ENCODE measurements at places on chromosomes 12 and 14.

DNA sequence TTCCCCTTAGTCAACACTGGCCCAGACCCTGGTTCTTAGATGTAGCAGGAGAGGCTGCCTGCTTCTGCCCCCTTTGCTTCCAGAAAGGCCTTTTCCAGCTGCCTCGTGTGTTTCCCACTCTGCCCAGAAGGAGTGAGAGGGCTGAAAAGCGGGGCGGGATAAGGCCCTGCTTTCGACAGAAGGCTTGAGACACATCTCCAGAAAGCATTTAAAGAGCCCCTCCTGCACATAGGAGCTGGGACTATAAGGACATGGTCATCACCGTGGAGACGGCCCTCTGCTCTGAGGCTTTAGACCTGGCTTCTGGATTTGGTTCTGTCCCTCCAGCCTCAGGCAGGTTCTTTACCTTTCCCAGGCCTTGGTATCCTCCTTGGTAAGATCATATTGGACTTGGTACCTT, 11.9 kb downstream of the CALM1 start:
- no peak for DNase-seq

DNA sequence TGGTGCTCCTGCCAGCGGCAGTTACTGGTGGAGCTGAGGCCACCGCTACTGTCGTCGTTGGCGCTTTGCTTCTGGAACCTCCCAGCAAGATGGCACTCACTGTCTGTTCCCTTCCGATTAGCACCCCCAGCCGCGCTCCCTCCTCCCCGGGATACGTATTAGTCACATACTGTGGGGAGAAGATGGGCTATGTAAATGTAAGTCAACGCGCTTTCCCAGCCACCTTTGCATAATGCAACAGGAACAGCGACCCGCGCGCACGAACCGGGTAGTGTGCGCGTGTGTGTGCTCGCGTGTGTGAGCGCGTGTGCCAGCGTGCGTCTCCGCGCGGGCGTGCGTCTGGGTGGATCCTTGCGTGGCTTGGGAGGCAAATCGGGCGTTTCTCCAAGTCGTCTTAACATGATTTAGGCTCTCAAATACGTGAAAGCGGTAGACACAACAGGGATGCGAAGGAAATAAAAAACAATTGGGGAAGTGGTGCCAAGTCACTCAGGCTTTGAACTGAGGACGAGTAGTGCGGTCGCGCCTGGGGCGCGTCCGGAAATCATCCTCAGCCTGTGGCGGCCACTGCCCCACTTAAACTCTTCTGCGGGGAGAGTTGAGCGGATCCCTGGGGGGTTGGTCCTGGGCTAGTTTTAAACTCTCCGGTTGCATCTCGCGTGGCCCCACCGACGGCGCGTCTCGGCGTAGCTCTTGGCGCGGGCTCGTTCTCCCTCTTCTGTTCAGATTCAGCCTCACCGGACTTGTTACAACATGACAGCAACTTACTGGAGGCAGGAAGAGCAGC, 1.8 kb downstream of the FLRT2 start:
- DNase-seq = no peak

GRCh38 chr12:40253936-40254335, 29.1 kb downstream of the LRRK2 start:
- no peak for DNase-seq

- no peak for DNase-seq
Measured at GRCh38 chr12:8899830-8900229, 14.5 kb upstream of the PHC1 start.

GRCh38 chr12:5364036-5364770, 67.7 kb upstream of the NTF3 start:
- DNase-seq = no peak

GRCh38 chr12:45655186-45655585, 74.3 kb upstream of the ARID2 start:
- DNase-seq = no peak

GRCh38 chr12:26939192-26939832, 1.0 kb downstream of the FGFR1OP2 start:
- no peak for DNase-seq

GRCh38 chr12:65574867-65575266, 249.4 kb upstream of the HMGA2 start:
- no peak for DNase-seq

DNA sequence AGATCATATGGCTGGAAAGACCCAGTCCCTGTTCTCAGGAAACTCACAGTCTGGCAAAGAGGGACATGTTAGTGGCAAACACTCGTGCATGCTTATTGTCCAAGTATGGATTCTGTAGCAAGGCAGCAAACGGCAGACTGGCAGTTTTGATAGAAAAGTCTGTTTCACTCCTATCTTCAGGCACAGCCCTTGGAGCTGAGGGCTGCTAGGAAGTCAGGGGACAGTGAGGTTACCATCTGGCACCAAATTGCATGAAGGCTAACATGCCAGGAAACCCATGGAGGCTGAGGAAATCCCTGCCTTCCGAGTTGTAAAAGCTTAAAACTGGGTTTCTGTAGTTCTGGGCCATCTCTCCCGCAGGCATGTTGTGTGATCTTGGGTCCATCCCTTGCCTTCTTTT, 32.9 kb downstream of the CALM1 start:
- DNase-seq = no peak

DNA sequence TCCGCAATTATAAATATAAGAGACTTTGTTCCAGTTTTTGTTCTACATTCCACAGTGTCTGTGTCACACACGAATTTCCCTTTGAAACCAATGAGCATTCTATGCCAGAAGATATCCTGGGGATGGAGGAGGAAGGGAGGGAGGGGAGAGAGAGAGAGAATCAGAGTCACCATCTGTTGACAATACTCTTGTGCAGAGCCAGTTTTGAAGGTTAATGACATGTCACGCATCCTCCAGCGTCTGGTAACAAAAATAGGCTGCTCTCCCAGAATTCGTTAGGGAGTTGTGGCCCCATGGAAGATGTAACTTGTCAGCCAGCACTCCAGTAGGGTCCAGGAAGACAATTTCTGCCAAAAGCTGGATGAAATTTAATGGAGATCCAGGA, 213.5 kb upstream of the KRR1 start:
- no peak for DNase-seq

DNA sequence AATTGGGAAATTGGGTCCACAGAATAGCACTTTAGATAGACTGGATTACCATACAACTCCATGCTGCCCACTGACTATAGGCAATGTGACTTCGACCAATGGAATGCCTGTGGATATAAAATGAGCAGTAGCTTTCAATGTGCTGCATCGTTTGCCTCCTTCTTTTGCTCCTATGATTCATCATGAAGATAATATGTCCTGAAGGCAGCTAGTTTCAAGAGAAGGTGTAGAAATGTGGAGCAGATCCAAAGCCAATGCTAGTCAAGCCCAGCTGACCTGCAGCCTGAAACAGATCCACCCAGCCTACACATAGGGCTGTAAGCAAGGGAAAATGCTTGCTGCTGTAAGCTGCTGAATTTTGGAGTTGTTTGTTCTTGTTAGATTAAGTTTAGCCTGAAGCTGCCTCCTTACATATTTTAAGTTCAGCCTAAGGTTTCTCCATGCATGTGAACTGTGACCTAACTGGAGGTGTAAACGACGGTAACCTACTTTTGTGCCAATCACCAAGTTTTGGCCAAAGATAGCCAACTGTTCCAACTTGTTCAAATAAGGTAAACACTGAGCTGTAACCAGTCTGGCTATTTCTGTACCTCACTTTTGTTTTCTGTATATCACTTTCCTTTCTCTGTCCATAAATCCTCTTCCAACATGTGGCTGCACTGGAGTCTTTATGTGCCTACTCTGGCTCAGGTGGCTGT, 169.1 kb upstream of the AVPR1A start:
- no peak for DNase-seq

DNA sequence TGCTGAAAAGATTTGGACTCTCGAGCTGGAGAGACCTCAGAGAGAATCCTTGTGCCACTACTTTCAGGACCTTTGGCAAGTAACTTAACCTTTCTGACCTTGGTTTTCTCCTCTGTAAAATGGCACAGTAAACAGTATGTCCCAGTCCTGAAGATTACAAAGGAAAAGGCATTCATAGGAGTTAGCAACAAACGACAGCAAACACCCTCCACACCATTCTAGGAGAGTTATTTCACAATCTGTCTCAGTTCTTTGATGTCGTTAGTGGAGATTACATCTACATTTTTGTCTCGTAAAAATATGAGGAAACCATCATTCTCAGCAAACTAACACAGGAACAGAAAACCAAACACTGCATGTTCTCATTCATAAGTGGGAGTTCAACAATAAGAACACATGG, 205.7 kb downstream of the ITPR2 start:
- no peak for DNase-seq

DNA sequence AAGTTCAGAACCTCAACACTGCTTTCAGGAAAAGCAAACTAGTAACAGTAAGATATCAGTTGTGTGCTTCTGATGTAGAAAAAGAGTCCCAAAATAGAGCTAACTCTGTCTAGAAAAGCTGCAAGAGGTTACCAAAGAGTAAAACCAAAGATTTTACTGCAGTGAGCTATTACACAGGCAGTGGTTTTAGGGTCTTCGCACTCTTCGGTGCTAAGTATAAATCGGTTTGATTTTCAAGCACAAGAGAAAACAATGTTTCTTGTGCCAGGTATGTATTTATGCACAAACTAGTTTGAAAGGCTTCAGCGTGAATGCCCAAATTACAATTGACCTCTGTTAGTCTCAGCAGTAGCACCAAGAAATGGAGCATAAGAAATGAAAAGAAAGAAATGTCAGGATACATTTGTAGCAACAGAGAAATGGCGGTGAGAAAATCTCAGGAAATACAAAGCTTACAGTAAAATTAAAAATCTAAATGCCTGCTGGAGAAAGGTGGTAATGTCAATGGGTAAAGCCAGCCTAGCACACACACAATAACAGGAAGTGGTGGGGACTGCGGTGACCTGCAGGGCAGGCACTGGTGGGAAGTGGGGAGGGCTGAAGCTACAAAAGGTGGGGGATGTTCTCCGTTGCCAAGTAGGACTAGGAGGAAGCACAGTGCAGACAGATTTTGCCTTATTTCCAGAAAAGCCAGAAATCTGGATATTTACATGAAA, 18.0 kb upstream of the DYRK2 start:
- DNase-seq = peak; percentile 66

GRCh38 chr12:110314308-110314707, 33.3 kb downstream of the ATP2A2 start:
- no peak for DNase-seq

DNA sequence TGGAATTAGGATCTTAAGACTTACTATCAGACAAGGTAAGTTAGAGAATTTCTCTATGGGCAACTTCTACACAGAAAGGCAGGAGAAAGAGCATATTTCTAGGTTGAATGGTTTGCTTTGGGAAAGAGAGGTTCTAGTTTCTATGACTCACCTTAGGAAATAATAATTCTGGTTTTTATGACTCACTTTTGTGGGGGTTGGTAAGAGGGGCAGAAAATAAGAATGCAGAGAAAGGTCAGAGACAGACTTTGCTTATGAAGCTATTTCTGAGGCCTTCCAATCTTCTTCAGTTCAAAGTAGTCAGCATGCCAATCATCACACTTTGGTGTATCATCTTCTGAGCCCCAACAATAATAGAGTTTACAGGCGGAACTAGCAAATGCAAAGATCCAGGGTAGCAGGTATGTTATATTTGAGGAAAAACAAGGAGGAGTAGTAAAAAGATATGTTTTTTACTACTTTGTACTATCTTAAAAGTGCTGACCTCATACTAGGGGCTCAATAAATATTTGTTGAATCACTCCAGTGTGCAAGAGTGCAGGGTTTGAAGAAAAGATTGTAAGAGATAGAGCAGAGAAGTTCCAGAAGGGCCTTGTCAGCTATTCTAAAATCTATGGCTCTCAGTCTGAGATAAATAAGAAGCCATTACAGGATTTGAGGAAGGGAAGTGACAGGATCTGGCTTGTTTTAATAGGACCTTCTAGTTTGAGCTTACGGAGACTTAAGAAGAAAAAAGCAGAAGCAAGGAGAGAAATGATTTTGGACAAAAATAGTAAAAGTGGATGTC, 56.7 kb upstream of the LRFN5 start:
- no peak for DNase-seq

GRCh38 chr12:44155358-44155757, 319.5 kb downstream of the TMEM117 start:
- no peak for DNase-seq

DNA sequence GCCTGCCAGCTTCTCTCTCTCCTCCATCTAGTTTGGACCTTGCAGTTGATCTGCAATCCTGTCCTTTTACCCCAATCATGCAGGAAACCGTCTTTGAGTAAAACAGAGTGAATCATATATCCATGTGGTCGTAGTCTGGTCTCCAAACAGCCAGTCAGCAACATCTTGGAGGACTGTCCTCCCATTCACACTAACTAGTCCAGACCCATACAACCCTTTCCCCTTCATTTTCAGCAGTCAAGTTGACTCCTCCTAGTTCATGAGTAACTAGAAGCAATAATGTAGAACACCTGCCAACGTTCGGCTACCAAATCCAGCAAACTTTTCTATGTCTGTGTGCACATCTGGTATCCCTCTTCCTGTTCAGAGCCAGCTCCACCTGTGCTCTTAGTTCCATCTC, 10.8 kb upstream of the BIN2 start:
- no peak for DNase-seq

- DNase-seq = no peak
Measured at GRCh38 chr12:82966001-82966559, 279.4 kb downstream of the TMTC2 start.

- DNase-seq = no peak
Measured at GRCh38 chr14:90517076-90517841, 120.4 kb downstream of the CALM1 start.

- DNase-seq = no peak
Measured at GRCh38 chr12:53071591-53072551, 7.3 kb downstream of the SPRYD3 start.

GRCh38 chr12:12604740-12605139, 6.9 kb upstream of the CREBL2 start:
- DNase-seq = no peak

DNA sequence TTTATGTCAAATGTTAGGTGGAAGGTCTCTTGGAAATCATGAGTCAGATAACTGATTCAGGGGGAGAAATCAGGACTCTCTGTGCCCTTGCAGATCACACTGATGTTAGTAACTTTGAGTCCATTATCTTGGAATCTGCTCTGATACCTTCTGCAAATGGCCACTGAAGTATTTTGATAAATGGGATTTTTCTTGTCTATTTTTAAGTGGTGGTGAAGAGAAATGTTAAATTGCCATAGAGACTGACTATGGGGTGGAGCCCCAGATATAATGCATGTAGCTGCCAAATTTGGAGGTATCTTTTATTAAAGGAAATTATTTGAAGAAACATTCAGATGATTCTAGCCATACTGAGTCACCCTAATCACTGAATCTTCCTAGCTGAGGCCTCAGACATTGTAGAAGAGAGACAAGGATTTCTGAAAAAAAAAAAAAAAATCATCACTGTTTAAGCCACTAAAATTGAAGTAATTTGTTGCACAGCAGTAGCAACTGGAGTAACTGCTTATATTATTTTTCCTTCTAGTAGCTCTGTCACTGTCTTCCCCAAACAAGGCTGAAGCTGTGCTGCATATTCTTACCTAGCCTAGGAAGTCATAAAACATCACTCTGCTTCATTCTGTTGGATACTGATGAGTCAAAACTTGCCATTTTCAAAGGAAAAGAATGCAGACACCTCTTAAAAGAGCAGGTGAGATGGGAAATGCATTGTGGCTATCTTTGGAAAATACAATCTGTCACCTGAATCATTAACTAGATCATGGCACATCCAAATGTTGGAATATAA, 36.0 kb upstream of the CLEC14A start:
- no peak for DNase-seq

- DNase-seq = no peak
Measured at GRCh38 chr12:22312336-22312735, 22.2 kb downstream of the ST8SIA1 start.

- no peak for DNase-seq
Measured at GRCh38 chr12:112357214-112357613, 25.0 kb downstream of the HECTD4 start.

All from activated CD4-positive, CD25-positive, alpha-beta regulatory T cell treated with anti-CD3 and anti-CD28 coated beads, Interleukin-2, amount 50 U/mL, for 72 hours (primary cell).